Thyroid gland (tissue), 4 donors: ENCODE measurements at places on chromosomes 2 and 18. TPM values are rescaled to one million over a fixed set of nuclear protein-coding genes. Genes with fewer than 3 reads are reported as not detected.

DNA sequence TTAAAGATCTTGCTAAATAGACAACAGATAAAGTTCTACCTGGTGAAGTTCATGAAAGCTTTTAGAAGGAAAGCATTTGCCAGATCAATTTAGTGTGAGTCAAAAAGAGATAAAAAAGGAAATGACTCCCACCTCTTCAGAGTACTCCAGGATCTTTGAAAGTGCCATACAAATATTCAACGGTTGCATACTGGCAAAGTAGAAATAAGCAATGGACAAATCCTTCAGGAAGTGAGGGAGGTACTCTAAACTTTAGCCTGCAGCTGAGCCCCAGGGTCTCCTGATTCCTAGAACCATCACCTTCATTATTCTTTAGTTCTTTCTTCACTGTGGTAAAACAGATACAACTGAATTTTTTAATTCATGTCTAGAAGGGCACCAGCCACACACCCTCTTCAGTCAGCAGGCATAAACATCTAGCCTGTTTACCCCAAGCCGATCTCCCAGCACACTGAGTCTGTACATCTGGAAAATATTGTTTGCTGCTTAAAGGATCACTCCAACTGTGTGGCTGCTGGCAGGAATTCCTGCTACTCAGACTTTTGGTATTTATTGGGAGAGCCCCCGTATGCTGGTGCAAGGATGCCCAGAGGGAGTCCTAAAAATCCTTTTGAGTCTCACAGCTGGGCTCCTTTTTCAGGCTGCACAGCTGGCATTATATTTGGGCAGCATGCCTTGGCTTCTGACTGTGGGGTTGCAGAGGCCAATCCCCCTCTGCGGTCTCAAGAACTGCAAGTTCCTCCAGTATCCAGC lies 72.3 kb upstream of the SESTD1 start:
- no peaks in the 10 kb centered on the region for H3K4me1 ChIP-seq
- H3K27me3 ChIP-seq: no peaks in the 10 kb centered on the region
- no peak overlapping the region for H3K27ac ChIP-seq
- H3K36me3 ChIP-seq: no peaks in the 10 kb centered on the region
- no peak for DNase-seq

DNA sequence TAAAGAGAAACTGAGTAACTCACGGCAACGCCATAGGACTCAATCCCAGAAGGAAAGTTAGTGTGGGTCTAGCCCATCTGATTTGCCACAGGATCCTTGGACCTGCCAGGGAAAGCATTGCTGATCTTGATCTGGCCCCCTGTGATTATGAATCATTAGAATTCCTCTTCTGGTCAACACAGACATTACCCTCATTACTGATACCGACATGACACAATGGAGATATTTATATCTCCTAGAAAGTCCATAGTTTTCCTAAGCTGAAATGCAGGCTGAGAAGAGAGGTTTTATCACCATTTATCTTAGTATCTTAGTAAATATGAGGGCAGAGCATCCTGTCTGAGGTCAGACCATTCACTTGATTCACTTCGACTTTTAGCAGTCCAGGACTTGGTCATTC lies 75.5 kb upstream of the CCDC68 start:
- H3K4me1 ChIP-seq: no peaks in the 10 kb centered on the region
- H3K4me3 ChIP-seq: no peak overlapping the region
- H3K27ac ChIP-seq: no peak overlapping the region
- DNase-seq: no peak
- no peaks in the 10 kb centered on the region for H3K27me3 ChIP-seq
- no peaks in the 10 kb centered on the region for H3K36me3 ChIP-seq

The TUBB8B gene
- not detected for total RNA-seq

The SKA1 gene
- total RNA-seq: not detected

The GAL3ST2 gene
- total RNA-seq: not detected

GRCh38 chr18:22822024-22822423 lies 111.1 kb upstream of the RBBP8 start:
- no peak overlapping the region for H3K4me3 ChIP-seq
- no peaks in the 10 kb centered on the region for H3K27me3 ChIP-seq
- DNase-seq: no peak
- no peak overlapping the region for H3K27ac ChIP-seq

The APCDD1 gene
- 12.5 TPM for total RNA-seq

DNA sequence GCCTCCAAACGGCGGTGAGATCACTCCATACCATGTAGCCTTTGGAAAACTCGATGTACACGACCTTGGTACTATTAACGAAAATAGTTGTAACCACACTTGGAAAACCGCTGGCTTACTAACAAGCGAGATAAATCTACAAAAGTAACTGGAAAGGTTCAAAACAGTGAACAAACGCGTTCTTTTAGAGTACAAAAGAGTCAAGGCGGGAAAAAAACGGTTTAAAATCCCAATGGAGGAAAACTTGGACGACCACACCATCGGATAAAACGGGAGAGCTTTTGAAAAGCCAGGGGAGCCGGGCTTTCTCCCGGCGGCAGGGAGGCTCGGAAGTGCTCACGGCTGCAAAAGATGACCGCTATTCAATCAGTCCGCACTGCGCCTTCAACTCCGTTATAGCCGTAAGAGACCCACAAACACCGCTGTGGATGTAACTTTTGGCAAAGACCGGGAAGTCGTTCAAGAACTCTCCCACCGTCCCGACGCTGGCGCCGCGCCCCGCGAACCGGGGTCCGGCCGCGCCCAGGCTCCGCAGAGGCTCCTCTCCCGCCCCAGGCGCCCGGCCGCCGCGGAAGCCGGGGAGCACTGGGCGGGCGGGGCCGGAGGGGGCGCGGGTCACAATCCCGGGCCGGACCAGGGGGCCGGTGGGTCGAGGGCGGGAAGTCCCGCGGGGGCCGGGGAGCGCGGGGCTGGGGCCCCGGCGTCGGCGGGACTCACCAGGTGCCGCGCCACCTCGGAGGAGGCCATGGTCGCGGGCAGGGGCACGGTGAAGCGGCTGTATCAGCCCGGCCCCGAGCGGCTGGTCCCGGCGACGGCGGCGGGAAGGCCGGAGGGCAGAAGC lies 465 bp downstream of the SEPTIN10 start:
- H3K27me3 ChIP-seq: no peaks in the 10 kb centered on the region
- H3K4me3 ChIP-seq: peak overlapping the region; percentile 79
- peak overlapping the region; percentile 96 for H3K27ac ChIP-seq
- peak; percentile 42 for DNase-seq
- peaks cover 14% of the 10 kb centered on the region for H3K4me1 ChIP-seq

The CYP27A1 gene
- total RNA-seq: 9.0 TPM

DNA sequence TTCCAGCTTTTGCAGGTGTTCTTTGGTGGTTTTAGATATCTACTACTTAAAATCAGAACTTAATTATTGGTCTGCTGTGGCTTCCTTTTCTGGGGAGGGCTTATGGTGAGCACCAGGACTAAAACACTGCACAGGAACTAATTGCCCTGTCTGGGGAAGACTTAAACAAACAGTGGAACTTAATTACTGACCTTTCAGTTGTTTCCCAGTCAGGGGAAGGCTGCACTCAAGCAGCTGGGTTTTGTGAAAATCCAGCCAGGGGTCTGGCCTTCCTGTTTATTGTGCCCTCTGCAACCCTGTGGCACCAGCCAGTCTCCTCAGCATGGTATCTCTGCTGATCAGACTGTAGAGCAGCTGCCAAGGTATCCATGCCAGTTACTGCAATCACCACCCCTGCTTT lies 398.2 kb downstream of the ADCYAP1 start:
- no peaks in the 10 kb centered on the region for H3K27me3 ChIP-seq
- no peak for DNase-seq
- no peak overlapping the region for H3K4me3 ChIP-seq
- H3K27ac ChIP-seq: no peak overlapping the region
- H3K4me1 ChIP-seq: no peaks in the 10 kb centered on the region
- no peaks in the 10 kb centered on the region for H3K36me3 ChIP-seq

GRCh38 chr2:176642074-176642473 lies 372.8 kb downstream of the MTX2 start:
- no peak overlapping the region for H3K27ac ChIP-seq
- H3K4me3 ChIP-seq: no peak overlapping the region
- DNase-seq: no peak
- H3K36me3 ChIP-seq: no peaks in the 10 kb centered on the region
- peaks cover 6% of the 10 kb centered on the region for H3K27me3 ChIP-seq

The DOK1 gene
- total RNA-seq: 14.4 TPM

DNA sequence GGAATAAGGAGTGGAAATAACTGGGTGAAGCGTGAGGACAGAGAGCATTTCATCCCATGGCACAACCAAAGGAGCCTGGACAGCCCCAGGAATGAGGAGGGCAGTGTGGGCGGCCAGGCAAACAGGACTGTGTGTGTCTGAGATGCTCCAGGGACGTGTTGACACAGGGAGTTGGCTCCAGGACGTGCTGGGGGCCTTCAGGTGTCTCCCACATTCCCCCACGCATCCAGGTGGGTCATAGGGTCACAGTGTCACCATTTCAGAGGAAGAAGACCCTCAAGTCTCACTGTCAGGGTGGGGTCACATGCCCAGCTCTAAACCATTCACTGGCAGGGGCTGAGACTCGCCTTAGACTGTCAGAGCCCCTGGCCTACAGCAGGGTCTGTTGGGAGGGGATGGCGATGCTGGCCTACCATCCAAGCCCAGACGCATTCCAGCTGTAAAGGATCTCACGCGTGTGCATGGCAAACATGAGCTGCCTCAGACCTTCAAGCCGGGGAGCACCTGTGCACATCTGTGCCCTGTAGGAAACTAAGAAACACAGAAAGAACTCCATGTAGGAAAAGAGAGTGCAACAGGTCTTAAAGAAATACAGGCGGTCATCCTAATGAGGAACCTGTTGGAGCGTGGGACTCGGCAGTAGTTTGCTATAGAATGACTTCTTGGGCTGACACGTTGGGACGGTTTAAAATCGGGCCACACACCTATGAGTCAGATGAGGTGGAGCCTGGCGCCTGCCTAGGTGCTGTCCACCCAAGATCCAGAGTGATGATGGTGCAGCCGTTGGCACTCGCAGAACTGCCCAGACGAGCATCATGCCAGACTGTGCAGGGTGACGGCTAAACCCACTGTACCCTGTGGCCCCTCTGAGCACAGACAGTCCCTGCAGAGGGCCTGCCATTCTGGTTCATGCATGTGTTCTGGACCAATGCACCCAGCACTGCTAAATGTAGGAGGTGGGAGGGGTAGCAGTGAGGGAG lies 17.3 kb downstream of the PARD6G start:
- peaks cover 29% of the 10 kb centered on the region for H3K4me1 ChIP-seq
- H3K27me3 ChIP-seq: no peaks in the 10 kb centered on the region
- H3K4me3 ChIP-seq: no peak overlapping the region
- no peak overlapping the region for H3K27ac ChIP-seq

GRCh38 chr2:64541547-64541946 lies 17.4 kb downstream of the AFTPH start:
- H3K27me3 ChIP-seq: no peaks in the 10 kb centered on the region
- no peak for DNase-seq
- no peak overlapping the region for H3K27ac ChIP-seq
- no peak overlapping the region for H3K4me3 ChIP-seq
- peaks cover 12% of the 10 kb centered on the region for H3K4me1 ChIP-seq

The ANTXR1 gene
- total RNA-seq: 83.8 TPM

DNA sequence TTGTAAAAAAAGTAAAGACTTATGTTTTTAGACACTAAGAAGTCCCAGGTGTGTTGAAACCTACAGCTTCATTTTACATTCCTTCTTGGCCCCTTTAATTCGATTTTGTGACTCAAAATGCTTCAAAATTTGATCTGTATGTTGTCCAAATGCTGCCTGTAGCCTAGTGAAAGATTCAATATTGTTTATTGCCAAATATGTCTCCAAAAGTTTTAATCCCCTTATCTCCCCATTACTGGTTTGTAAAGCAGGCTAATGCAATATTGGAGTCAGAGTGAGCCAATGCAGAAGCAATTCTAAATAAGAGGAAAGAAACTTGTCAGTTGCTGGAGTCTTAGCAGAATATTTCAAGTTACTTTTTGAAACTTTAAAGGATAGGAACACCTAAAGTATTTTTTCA lies 287.0 kb upstream of the ZC3H15 start:
- no peaks in the 10 kb centered on the region for H3K27me3 ChIP-seq
- H3K4me3 ChIP-seq: no peak overlapping the region
- H3K27ac ChIP-seq: no peak overlapping the region

GRCh38 chr2:142586693-142587580 lies 290.5 kb upstream of the KYNU start:
- no peaks in the 10 kb centered on the region for H3K4me1 ChIP-seq
- H3K4me3 ChIP-seq: no peak overlapping the region
- no peaks in the 10 kb centered on the region for H3K36me3 ChIP-seq
- no peak for DNase-seq

The CNDP1 gene
- 1.0 TPM for total RNA-seq

GRCh38 chr2:79552653-79553052 lies 39.8 kb downstream of the CTNNA2 start:
- no peak overlapping the region for H3K27ac ChIP-seq
- no peak overlapping the region for H3K4me3 ChIP-seq
- H3K4me1 ChIP-seq: no peaks in the 10 kb centered on the region
- no peaks in the 10 kb centered on the region for H3K36me3 ChIP-seq

The SRD5A2 gene
- total RNA-seq: 0.13 TPM

The PROKR1 gene
- not detected for total RNA-seq

DNA sequence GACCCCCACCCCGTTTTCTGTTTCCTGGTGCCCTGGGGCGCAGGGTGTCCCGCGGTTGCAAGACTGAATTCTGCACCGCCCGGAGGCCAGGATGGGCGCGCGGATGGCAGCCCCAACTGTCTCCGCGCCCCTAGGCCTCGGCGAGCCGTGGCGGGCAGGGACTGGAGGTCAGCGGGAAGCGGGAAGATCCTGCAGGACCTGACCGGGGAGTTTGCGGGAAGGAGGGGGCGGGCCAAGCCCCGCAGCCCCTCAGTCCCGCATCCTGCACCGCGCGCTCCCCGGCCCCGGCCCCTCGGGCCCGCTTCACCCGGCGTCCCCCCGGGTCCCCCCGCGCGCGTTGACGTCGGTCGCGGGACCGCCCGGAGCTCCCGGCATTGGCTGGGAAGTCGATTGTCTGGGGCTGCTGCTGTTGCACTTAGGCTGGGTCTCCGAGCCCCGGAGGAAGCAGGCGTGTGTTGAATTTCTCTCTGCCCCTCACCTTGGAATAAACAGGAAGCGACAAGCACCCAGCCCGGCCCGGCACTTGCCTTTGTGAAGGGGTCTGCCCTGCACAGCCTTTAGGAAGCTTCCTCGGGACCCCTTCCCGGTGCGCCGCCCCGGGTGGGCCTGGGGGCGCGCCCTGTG lies at the start of gene LDLRAD4:
Gene LDLRAD4, plus strand, starts transcription at position 393 of the 624 bp plus-strand sequence.
- peak within 1 kb of the TSS; percentile 86 for H3K4me3 ChIP-seq
- no peaks in the 10 kb centered on the region for H3K36me3 ChIP-seq
- peak within 1 kb of the TSS; percentile 71 for H3K27ac ChIP-seq
- H3K27me3 ChIP-seq: no peaks in the 10 kb centered on the region
- peak; percentile 55 for DNase-seq

The TMEM237 gene
- total RNA-seq: 19.2 TPM

- no peak for DNase-seq
- H3K4me1 ChIP-seq: peaks cover 6% of the 10 kb centered on the region
- H3K27ac ChIP-seq: no peak overlapping the region
- H3K4me3 ChIP-seq: no peak overlapping the region
Measured at GRCh38 chr2:72211350-72211749, 63.7 kb upstream of the CYP26B1 start.

The SLC9A4 gene
- not detected for total RNA-seq

DNA sequence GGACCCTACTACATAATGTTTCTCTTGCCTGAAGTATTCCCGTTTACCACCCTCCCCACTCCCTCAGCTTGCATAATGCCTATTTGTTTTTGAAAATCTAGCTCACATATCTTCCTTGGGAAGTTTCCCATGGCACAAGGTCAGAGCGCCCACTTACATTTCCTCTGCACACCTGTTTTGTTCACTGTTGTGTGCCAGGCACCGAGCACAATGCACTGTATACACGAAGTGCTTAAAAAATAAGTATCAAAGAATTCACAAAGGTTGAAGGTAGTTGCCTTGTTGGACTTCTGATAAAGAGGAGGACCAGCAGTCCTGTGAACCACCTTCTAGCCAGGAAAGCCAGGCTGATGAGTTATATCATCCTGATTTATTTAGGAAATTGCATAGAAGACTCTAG lies 16.8 kb upstream of the RHOB start:
- H3K36me3 ChIP-seq: no peaks in the 10 kb centered on the region
- peaks cover 27% of the 10 kb centered on the region for H3K4me1 ChIP-seq
- no peak overlapping the region for H3K27ac ChIP-seq
- no peaks in the 10 kb centered on the region for H3K27me3 ChIP-seq
- DNase-seq: no peak
- H3K4me3 ChIP-seq: no peak overlapping the region
